CD8-positive, alpha-beta memory T cell (primary cell): ENCODE measurements at places on chromosomes 1 and 21. TPM values are rescaled to one million over a fixed set of nuclear protein-coding genes. Genes with fewer than 3 reads are reported as not detected.

TMEM269 gene
- total RNA-seq: 0.16 TPM

CDC20 gene
- 129 TPM for total RNA-seq

OR2M3 gene
- not detected for total RNA-seq

MROH7 gene
- not detected for total RNA-seq

SIK1 gene
- 4.6 TPM for total RNA-seq

- no peak overlapping the region for H3K27ac ChIP-seq
- no peaks in the 10 kb centered on the region for H3K36me3 ChIP-seq
- H3K4me3 ChIP-seq: no peak overlapping the region
- DNase-seq: no peak
- H3K27me3 ChIP-seq: no peaks in the 10 kb centered on the region
Measured at GRCh38 chr1:156064615-156065014, 3.7 kb downstream of the RAB25 start.

- no peaks in the 10 kb centered on the region for H3K4me1 ChIP-seq
- peaks cover 9% of the 10 kb centered on the region for H3K27me3 ChIP-seq
- H3K27ac ChIP-seq: no peak within 1 kb of the TSS
- H3K36me3 ChIP-seq: no peaks in the 10 kb centered on the region
- no peak for DNase-seq
- no peak within 1 kb of the TSS for H3K4me3 ChIP-seq
Measured at GRCh38 chr1:99004861-99005442, at the start of gene PLPPR5. PLPPR5 (minus strand) TSS chr1:99004861; CDS start chr1:99004671, 190 bp downstream.

- H3K27me3 ChIP-seq: no peaks in the 10 kb centered on the region
- DNase-seq: no peak
Measured at GRCh38 chr1:84096176-84096575, 47.9 kb upstream of the PRKACB start.

- no peak overlapping the region for H3K27ac ChIP-seq
- no peaks in the 10 kb centered on the region for H3K36me3 ChIP-seq
- peaks cover 2% of the 10 kb centered on the region for H3K27me3 ChIP-seq
- DNase-seq: no peak
- H3K4me3 ChIP-seq: no peak overlapping the region
- H3K4me1 ChIP-seq: no peaks in the 10 kb centered on the region
Measured at GRCh38 chr1:184366997-184367396, 19.8 kb upstream of the C1orf21 start.

- H3K36me3 ChIP-seq: no peaks in the 10 kb centered on the region
- H3K27me3 ChIP-seq: no peaks in the 10 kb centered on the region
- no peak overlapping the region for H3K27ac ChIP-seq
Measured at GRCh38 chr1:169150641-169151337, 44.3 kb downstream of the ATP1B1 start.

GRCh38 chr1:12580054-12580887 is 37.7 kb downstream of the DHRS3 start:
- H3K36me3 ChIP-seq: peaks cover 7% of the 10 kb centered on the region
- no peak overlapping the region for H3K27ac ChIP-seq
- no peaks in the 10 kb centered on the region for H3K4me1 ChIP-seq
- no peak for DNase-seq

DNA sequence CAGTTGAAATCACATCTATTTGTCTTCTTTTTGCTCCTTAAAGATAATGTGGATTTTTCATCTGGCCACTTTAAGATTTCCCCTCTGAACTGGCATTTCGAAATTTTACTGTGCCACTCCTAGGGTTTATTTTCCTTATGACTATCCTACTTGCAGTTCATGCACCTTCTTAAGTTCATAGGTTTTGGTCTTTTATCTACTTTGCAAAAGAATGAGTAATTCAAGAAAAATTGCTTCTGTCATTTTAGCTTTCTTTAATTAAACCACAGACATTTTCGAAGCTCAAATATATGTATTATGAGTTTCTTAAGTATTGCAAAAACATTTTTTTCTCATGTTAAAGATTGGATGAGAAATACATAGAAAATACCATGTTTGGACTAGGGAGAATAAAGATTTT is 1244.8 kb upstream of the TMPRSS15 start:
- DNase-seq: no peak
- H3K27ac ChIP-seq: no peak overlapping the region
- no peak overlapping the region for H3K4me3 ChIP-seq

- no peak for DNase-seq
- no peaks in the 10 kb centered on the region for H3K36me3 ChIP-seq
- no peaks in the 10 kb centered on the region for H3K4me1 ChIP-seq
- H3K4me3 ChIP-seq: no peak overlapping the region
- H3K27ac ChIP-seq: no peak overlapping the region
- H3K27me3 ChIP-seq: no peaks in the 10 kb centered on the region
Measured at GRCh38 chr1:60916199-60916598, 166.2 kb upstream of the NFIA start.

DNA sequence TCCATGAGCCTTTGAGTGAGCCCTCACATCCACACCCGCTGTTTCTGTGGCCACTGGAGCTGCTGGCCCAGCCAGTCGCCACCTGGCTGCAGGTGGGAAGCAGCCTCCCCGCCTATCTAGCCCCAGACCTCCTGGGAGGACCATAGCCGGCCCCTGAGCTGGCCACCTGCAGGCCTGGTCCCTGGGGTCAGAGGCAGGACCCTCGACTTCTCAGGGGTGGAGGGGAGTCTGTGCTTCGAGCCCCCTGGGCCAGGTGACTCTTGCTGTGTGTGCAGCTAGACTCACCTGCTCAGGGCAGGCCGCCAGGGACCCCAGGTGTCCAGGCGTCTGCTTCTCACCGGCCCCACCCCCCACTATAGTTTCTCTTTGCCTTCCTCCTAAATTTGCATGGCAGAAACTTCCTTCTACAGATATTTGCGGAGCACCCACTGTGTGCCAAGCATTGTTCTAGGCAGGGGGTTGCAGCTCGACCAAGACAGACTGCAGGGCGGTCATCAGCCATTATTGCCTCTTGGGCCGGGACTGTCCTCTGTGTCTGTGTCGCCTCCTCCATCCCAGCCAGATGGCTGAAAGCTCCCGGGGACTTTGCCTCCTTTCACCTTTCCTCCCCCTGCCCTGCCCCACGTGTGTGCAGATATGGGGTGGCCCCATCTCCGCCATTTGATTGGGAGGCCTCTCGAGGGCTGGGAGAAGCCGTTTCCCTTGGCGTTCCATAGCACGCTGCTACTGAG is 27.3 kb downstream of the SPSB1 start:
- H3K36me3 ChIP-seq: no peaks in the 10 kb centered on the region
- no peaks in the 10 kb centered on the region for H3K4me1 ChIP-seq
- no peak for DNase-seq
- H3K27me3 ChIP-seq: no peaks in the 10 kb centered on the region
